ENCODE measurements at places on chromosomes 4 and X.

DNA sequence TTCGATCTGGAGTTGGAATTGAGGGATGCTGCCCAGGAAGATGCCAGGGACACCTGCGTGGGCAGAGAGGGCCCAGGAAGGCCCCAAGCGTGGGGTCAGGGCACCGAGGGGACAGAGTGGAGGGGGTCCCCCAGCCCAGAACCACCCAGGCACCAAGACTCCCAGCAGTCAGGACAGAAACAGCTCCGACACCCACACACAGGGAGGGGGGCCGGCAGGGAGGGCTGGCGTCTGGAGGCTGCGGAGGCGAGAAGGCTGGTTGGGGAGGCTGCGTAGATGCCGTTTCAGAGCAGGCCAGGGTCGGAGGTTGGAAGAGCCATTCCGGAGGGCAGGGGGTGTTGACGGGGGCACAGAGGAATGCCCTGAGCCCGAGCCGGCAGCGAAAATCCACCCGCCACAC lies 23.6 kb downstream of the ATP5ME start:
- no peak for DNase-seq

GRCh38 chrX:35017284-35017683 lies 74.7 kb downstream of the FAM47B start:
- DNase-seq, result no peak

DNA sequence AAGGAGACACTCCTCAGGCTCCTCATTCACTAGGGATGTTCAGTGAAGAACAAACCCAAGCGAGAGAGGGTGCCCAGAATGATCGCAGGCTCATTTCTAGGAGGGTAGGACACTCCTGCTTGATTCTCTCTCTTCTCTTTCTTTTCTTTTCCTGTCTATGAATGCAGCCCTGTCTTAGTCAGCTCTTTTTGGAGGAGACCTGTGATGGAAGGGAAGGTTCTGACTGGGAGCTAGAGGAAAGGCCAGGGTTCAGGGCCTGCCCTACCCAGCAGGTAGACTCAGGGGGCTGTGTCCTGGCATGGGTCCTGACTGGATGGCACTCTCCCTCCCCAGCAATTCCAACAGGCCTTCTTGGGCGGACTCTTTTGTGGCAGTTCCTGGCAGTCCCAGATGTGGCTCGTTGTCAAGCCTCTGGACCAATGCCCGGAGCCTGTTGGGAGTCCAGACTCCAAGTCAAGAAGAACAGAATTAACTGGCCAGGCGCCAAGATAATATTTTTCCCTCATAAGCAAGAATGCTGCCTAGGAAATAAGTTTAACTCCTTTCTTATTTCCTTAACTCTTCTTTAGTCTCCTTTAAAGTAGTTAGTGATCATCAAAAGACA lies 139.4 kb upstream of the SCML1 start:
- no peak for DNase-seq

- DNase-seq, result peak; percentile 5
Measured at GRCh38 chr4:94595880-94596483, 144.2 kb downstream of the PDLIM5 start.

GRCh38 chr4:37132975-37133360 lies 111.6 kb upstream of the NWD2 start:
- no peak for DNase-seq

GRCh38 chr4:168514249-168514852 lies 17.5 kb downstream of the PALLD start:
- DNase-seq, result no peak

GRCh38 chr4:83191026-83191425 lies 76.5 kb upstream of the PLAC8 start:
- no peak for DNase-seq

DNA sequence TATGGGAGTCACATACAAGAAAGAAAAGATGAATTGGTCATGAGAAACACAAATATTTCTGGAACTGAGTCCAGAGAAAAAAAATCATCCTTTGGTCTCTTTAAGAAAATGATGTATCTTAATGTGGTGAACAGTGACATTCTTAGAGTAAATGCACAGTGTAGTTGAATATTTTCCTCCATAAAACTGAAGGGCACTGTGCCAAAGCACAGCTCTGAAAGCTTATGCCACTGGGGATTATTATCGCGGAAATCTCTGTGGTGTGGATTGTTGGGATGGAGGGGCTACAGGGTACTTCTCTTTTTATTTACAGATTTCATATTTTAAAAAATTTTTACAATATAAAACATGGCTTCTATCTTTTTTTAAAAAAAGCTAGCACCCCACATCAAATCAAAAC lies 908.1 kb downstream of the CCSER1 start:
- no peak for DNase-seq

DNA sequence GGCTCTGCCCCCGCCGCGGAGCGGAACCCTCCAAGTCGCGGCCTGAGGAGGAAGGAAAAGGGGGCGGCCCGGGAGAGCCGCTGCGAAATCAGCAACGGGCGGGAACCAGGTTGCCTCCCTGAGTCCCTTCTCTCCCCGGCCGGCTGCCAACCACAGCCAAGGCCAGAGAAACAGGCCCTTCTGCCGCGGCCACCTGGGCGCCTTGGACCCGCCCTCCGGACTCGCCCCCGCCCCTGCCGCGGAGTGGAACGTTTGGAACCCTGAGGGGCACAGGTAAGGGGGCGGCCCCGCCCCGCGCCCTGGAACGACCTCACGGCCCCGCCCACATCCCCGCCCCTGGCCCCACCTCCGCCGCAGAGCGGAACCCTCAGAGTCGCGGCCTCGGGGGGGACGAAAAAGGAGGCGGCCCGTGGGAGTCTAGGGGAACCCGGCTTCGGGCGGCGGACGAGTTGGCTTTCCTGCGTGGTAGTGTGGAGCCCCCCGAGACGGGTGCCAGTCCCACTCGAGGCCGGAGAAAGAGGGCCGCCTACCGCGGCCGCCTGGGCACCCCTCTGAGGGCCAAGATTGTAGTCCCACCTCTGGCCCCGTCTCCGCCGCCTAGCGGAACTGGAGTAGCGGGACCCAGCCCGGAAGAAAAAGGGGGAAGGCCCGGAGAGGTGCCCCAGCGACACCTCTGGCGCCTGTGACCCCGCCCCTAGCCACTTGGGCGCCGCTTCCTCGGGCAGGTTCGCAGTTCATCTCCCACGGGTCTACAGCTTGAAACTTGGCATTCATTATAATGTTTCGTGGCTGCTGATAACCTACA lies 669 bp upstream of the PHKA2 start:
- DNase-seq, result peak; percentile 43

GRCh38 chr4:101288365-101289145 lies 58.8 kb downstream of the PPP3CA start:
- DNase-seq, result no peak

GRCh38 chr4:37706032-37706431 lies 19.9 kb upstream of the RELL1 start:
- DNase-seq, result no peak

- DNase-seq, result no peak
Measured at GRCh38 chr4:8377103-8378075, 63.1 kb downstream of the ACOX3 start.

DNA sequence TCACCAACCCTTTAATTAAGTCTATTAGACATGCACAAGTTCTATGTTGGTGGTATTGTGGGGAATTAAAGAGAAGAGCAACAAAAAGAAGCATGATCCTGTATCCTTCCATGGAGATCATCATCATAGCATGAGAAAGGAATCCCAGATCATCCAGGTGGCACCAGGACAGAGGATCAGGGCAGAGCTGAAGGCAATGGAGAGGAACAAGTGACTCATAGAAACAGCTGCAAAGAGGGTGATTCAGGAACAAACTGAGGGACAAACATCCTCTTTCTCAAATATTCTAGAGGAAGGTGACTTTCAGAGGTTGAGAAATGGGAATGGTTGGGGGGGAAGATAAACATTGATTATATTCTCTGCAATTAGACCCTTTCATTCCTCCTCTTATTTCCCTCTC lies 105.5 kb upstream of the OTUD4 start:
- no peak for DNase-seq

DNA sequence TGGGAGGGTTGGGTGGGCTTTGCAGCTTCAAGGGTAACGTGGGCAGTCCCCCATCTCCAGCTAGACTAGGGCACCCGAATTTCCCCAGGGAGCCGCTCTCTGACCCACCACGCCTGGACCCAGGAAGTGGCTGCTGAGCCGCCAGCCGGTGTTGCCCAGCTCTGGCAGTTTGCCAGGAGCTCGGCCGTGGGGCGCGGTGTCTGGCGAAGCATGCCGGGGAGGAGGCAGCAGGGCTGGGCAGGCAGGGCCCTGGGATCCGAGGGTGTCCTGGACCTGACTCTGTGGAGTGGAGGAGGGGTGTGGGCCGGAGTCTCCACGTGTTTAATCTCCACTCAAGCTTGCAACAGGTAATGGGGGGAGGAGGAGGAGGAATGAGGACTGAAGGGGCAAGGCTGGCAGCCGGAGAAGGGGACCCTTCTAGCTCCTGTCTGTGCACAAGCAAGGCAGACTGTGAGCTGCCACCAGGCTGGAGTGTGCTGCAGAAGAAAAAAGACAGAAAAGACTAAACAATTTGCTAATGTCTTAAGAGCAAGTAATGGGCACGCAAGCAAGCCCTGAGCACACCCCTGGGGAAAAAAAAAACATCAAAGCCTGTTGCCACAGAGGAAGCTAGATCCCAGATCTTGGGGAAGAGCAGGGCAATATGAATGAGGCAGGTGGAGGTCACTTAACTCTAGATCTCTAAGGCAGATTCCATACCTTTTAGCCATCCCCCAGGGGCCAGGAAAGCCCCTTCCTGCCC lies 2.4 kb downstream of the LONRF3 start:
- no peak for DNase-seq

- peak; percentile 48 for DNase-seq
Measured at GRCh38 chr4:139815778-139816601, 150.4 kb downstream of the MGST2 start.

DNA sequence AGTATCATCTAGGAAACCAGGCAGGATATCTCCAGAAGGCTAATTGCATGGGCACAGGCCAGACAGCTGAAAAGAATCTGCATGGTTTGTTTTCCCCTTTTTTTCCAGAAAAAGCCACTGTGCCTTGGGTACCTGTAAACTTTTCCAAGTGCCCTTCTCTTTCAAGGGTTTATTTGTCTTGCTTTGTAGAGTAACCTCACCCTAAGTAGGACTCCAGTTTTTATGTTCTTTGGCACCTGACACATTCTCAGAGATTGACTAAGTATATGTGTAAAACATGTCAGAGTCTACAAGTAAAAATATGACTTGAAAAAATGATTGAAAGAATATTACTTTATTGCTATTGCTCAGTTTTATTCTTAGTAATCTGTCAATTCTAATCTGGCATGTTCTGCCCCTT lies 70.7 kb upstream of the TEX13C start:
- no peak for DNase-seq

DNA sequence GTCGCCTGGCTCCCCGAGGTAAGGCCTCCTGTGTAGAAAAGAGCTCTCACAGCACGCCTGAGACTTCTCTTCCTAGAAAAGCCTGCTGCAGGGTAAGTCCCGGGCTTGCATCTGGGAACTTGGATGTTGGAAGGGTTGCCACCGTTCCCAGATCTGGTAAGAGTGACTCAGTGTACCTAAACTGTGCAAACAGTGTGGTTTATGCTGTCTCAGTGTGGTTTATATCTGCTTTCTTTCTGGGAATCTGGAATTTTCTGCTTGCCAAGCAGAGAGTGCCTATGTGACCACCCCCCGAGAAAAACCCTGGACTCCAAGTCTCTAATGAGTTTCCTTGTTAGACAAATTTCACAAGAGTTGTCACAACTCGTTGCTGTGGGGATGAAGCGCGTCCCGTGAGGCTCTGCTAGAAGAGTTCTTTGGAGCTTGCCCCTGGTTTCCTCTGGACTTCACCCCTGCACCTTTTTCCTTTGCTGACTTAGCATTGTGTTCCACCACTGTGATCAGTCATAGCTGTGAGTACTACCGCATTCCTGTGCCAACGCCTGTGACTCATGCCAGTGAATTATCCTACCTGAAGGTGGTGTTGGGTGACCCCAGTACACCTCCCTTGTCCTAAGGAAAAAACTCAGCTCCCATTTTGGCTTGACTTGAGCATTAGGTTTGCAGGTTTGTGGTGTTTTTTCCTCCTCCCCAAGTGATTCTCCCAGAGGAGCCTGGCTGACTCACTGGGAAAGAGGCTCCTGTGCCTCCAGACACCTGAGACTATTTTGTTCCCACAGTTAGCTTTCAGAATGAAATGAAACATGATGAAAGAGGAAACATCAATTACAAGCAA lies 14.5 kb downstream of the SLC2A9 start:
- no peak for DNase-seq

DNA sequence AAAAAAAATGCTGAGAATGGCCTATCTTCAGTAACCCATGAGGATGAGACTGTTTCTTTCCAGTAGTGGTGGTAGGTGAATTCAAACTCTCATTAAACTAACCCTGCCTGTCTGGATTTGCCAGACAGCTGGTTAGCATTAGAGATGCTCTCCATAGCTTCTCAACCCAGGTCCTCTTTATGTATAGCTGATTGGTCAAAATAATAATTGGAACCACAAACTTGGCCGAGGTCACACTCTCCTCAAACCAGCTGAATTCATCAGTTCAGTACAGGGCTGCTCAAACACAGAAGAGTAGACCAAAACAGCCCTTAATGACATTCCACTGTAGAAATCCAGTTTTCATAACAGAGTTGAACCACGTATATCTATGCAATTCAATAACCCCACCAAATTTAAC lies 85.3 kb downstream of the HCCS start:
- DNase-seq, result no peak

- DNase-seq, result no peak
Measured at GRCh38 chr4:67332627-67333026, 212.7 kb downstream of the CENPC start.

GRCh38 chr4:138164208-138164607 lies 77.9 kb downstream of the SLC7A11 start:
- DNase-seq, result no peak

GRCh38 chrX:85963736-85964135 lies 83.6 kb downstream of the CHM start:
- DNase-seq, result peak; percentile 6

GRCh38 chr4:106677213-106677612 lies 308.6 kb upstream of the GIMD1 start:
- DNase-seq, result no peak

GRCh38 chrX:24696294-24696693 lies 2.6 kb downstream of the POLA1 start:
- no peak for DNase-seq

GRCh38 chrX:10087391-10087790 lies 69.4 kb upstream of the CLCN4 start:
- DNase-seq, result no peak

DNA sequence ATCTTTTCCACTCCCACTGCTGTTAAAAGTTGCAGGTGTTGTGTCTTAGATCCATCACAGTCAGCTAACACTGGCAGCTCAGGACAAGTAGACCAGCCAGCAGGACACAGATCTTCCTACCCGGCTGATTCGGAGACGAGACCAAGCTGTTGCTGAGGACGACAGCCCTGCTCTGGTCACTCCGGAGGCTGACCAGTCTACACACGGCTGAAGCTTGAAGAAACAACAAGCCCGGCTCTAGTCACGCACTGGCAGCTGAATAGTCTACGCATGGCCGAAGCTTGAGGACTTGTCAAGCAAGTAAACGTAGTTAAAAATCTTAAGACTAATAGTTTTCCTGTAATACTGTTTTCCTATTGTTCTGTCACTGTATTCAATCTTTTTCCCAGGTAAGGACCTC lies 1.8 kb downstream of the ACOX3 start:
- DNase-seq, result no peak

Data from HTR-8/SVneo (cell line).